ENCODE measurements at places on chromosomes 2 and 18.
A peak's percentile ranks its signal among the peaks of the same experiment; 100 is the strongest.

GRCh38 chr2:72513011-72513410 is 312.8 kb downstream of the EXOC6B start:
- DNase-seq: no peak

GRCh38 chr2:37856101-37856751 is 68.9 kb upstream of the RMDN2 start:
- no peak for DNase-seq

- DNase-seq: peak; percentile 54
Observed at GRCh38 chr2:23760736-23761135, 166.2 kb downstream of the ATAD2B start.

- no peak for DNase-seq
Observed at GRCh38 chr2:99879481-99879880, 262.9 kb downstream of the AFF3 start.

- DNase-seq: no peak
Observed at GRCh38 chr2:54099829-54100585, 15.4 kb upstream of the ACYP2 start.

DNA sequence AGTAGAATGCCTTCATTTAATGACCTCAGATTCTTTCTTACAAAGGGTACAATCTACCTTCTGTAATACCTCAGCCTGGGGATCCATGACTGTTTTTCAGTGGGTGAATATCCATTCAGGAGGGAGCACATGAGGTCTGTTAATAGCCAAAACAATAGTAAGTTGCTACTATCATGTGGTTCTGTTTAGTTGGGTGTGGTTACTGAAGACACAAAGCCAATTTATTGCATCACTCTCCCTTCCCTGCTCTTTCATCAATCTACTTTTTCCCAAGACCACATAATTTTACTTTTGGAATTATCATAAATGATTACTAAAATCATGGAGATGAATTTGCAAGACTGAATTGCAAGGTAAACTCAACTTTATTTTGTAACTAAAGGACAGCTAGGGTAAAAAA is 254.2 kb downstream of the GALNT13 start:
- DNase-seq: no peak
